ENCODE measurements at places on chromosomes 6 and 20.
A peak's percentile ranks its signal among the peaks of the same experiment; 100 is the strongest.

- DNase-seq, result no peak
Observed at GRCh38 chr6:3770023-3770720, 18.7 kb upstream of the PXDC1 start.

DNA sequence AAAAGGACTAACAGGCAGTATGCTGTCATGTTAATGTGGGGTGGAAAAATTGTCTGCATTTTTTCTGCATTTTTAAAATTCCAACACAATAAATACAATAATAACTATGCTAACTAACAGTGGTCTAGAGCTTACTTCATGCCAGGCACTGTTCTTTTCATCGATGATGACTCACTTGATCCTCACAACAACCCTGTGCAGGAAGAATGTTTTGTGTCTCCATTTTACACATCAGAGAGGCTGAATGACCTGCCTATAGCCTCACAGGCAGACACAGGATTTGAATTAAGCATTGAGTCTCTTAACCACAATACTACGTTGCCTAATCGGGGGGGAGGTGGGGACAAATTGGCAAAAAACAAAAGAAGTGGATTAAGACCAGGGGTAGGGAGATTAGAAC, 26.9 kb upstream of the FANCE start:
- DNase-seq, result peak; percentile 95

- peak; percentile 89 for DNase-seq
Observed at GRCh38 chr6:31122791-31123706, 2.8 kb upstream of the CDSN start.

DNA sequence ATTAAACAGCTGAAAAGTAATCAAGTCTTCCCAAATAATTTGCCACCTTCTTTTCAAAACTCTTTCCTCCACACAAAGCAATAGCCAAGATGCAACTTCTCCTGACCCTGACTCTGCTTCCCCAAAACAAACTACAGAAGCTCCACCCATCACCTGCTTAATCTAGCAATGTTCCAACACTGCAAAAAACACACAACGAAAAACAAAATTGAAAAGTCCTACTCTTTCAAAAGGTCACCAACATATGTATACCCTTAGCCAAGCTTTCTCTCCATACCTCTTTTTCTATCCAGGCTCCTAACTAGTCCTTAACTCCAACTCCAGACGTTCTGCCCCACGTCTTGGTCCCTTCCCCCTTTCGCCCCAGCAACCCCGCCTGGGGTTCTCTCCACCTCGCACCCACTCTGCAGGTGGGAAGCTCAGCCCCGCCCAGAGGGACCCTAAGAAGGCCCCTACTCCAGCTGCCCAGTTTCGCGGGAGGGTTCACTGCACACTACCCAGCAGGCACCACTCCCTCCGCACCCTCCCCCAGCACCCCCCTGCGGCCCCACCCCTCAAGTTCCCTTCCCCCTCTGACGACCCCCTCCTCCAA, 717 bp downstream of the CSNK2A1 start:
- DNase-seq, result no peak

DNA sequence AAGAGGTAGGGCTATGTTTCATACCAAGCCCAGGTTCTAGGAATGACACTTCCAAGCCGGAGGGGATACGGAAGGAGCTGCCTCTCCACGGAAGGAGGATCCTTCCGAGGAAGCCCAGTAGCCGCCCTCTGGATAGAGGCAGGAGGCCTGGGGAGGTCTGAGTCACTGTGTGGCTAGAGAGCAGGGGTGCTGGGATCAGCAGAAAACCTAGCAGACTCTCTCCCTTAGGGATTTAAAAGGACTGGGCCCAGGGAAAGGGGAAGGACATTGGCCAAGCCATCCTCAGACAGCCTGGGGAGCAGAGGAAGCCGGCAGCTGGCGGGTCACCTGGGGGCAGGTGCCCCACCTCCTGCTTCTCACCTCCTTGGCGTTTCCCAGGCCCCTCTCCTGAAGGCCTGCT, 36.6 kb upstream of the NFATC2 start:
- no peak for DNase-seq

All from dermis microvascular lymphatic vessel endothelial cell (primary cell).